Endothelial cell of umbilical vein (primary cell): ENCODE measurements at places on chromosomes 7 and 10. TPM values are rescaled to one million over a fixed set of nuclear protein-coding genes. Genes with fewer than 3 reads are reported as not detected.

Gene ADCK2
- total RNA-seq: 12.5 and 13.3 TPM in 2 replicates

Gene CFTR
- total RNA-seq: not detected in 2 replicates

Gene ETV1
- 16.6 and 18.7 TPM in 2 replicates for total RNA-seq

Gene SPDYE5
- total RNA-seq: 0.16 TPM in 1 of 2 replicates, not detected in the other

Gene INMT
- not detected in 2 replicates for total RNA-seq

Gene ZMIZ1
- total RNA-seq: 46.7 and 49.6 TPM in 2 replicates

Gene LLCFC1
- total RNA-seq: not detected in 2 replicates

Gene KIAA1217
- total RNA-seq: 3.1 and 10.3 TPM in 2 replicates

Gene FZD1
- 3.2 and 3.4 TPM in 2 replicates for total RNA-seq

Gene MARVELD1
- 69.5 and 78.3 TPM in 2 replicates for total RNA-seq

Gene EXOSC1
- total RNA-seq: 43.6 and 50.7 TPM in 2 replicates

Gene MOGAT3
- total RNA-seq: not detected in 2 replicates

Gene BHLHA15
- 1.2 and 1.5 TPM in 2 replicates for total RNA-seq

Gene PLAU
- total RNA-seq: 32.5 and 34.9 TPM in 2 replicates

Gene SGPL1
- 25.2 and 28.0 TPM in 2 replicates for total RNA-seq

Gene LAMB1
- 703 and 734 TPM in 2 replicates for total RNA-seq

Gene TFR2
- total RNA-seq: 0.60 and 0.95 TPM in 2 replicates

Gene ACSM6
- total RNA-seq: not detected in 2 replicates

Gene KCNIP2
- total RNA-seq: 2.2 and 3.0 TPM in 2 replicates

Gene HOXA5
- total RNA-seq: 18.8 and 21.4 TPM in 2 replicates

Gene SKAP2
- 27.6 and 30.5 TPM in 2 replicates for total RNA-seq

Gene SUN1
- total RNA-seq: 142 and 158 TPM in 2 replicates

Gene INTS15
- total RNA-seq: 31.5 and 35.7 TPM in 2 replicates

Gene MTURN
- 4.8 and 6.6 TPM in 2 replicates for total RNA-seq

Gene NPY4R
- not detected in 2 replicates for total RNA-seq

Gene OR13A1
- not detected in 2 replicates for total RNA-seq

Gene SPDYE11
- not detected in 2 replicates for total RNA-seq

Gene OR6V1
- not detected in 2 replicates for total RNA-seq

Gene TAS2R16
- total RNA-seq: not detected in 2 replicates

Gene UCMA
- not detected in 2 replicates for total RNA-seq

Gene TLX1
- not detected in 2 replicates for total RNA-seq

Gene ZNF239
- total RNA-seq: 0.44 and 0.51 TPM in 2 replicates

Gene CASTOR2
- total RNA-seq: 25.1 and 25.5 TPM in 2 replicates

Gene NUTM2E
- total RNA-seq: 0.30 TPM in 1 of 2 replicates, not detected in the other

Gene NEURL1
- total RNA-seq: 0.22 and 0.30 TPM in 2 replicates

Gene PRKAG2
- 45.1 and 51.5 TPM in 2 replicates for total RNA-seq

Gene LIPN
- total RNA-seq: not detected in 2 replicates

Gene OPN4
- not detected in 2 replicates for total RNA-seq

Gene ANK3
- total RNA-seq: 5.4 and 8.5 TPM in 2 replicates

Gene TMEM229A
- not detected in 2 replicates for total RNA-seq

Gene CDHR1
- total RNA-seq: 0.14 and 0.53 TPM in 2 replicates

Gene AKR1B15
- not detected in 2 replicates for total RNA-seq

Gene PHKG1
- 0.72 and 1.00 TPM in 2 replicates for total RNA-seq

Gene ZNF727
- total RNA-seq: not detected in 2 replicates

Gene IPMK
- total RNA-seq: 8.1 and 8.2 TPM in 2 replicates

Gene TSPAN33
- total RNA-seq: 0.16 TPM in 1 of 2 replicates, not detected in the other

Gene NRAP
- not detected in 2 replicates for total RNA-seq

Gene BTBD16
- 0.78 TPM in 1 of 2 replicates, not detected in the other for total RNA-seq

Gene TMEM178B
- not detected in 2 replicates for total RNA-seq

Gene ZNF488
- 0.28 and 0.38 TPM in 2 replicates for total RNA-seq

Gene EBLN1
- total RNA-seq: not detected in 2 replicates

Gene ZNF425
- total RNA-seq: 0.93 and 2.0 TPM in 2 replicates

Gene CAV2
- total RNA-seq: 146 and 179 TPM in 2 replicates

Gene HUS1
- 45.0 and 49.7 TPM in 2 replicates for total RNA-seq

Gene CFAP43
- not detected in 2 replicates for total RNA-seq
